Dorsolateral prefrontal cortex (tissue), 122 donors: ENCODE measurements at places on chromosomes 3 and 15. TPM values are rescaled to one million over a fixed set of nuclear protein-coding genes. Genes with fewer than 3 reads are reported as not detected.

The CCK gene
- 359 TPM for total RNA-seq

The FOXP1 gene
- 124 TPM for total RNA-seq

The CLDN16 gene
- total RNA-seq = 2.5 TPM

The TRH gene
- total RNA-seq = 1.1 TPM

The CD200 gene
- total RNA-seq = 27.6 TPM

The TTC14 gene
- total RNA-seq = 121 TPM

The CCDC54 gene
- total RNA-seq = 0.47 TPM

The PLA2G4D gene
- 0.16 TPM for total RNA-seq

The ARPC4 gene
- total RNA-seq = 90.8 TPM

The WDR72 gene
- not detected for total RNA-seq

The PLCB2 gene
- total RNA-seq = 18.6 TPM

The KBTBD8 gene
- total RNA-seq = 6.5 TPM

The SEMA3G gene
- total RNA-seq = 11.3 TPM

The GABRR3 gene
- not detected for total RNA-seq

The RAB5A gene
- total RNA-seq = 74.3 TPM

The CYP1A2 gene
- total RNA-seq = not detected
